Aorta (tissue), 5 donors: ENCODE measurements at places on chromosomes 12 and 14. TPM values are rescaled to one million over a fixed set of nuclear protein-coding genes. Genes with fewer than 3 reads are reported as not detected.

Gene GPR162
- 16.6 TPM for total RNA-seq

Gene SYNE3
- 39.1 TPM for total RNA-seq

Gene SERPINA10
- not detected for total RNA-seq

Gene SIX1
- 10.6 TPM for total RNA-seq

Gene CCDC175
- total RNA-seq, result 1.1 TPM

Gene PPP1R1A
- total RNA-seq, result 13.6 TPM

Gene SPTB
- total RNA-seq, result 5.4 TPM

Gene MYO1A
- 0.58 TPM for total RNA-seq

Gene ADAM20
- 3.8 TPM for total RNA-seq

Gene ASB2
- 53.3 TPM for total RNA-seq

Gene HOXC12
- not detected for total RNA-seq

- no peak for DNase-seq
Observed at GRCh38 chr14:85528897-85529631, 880 bp upstream of the FLRT2 start.

GRCh38 chr12:113899561-113900471 lies 66.3 kb downstream of the RBM19 start:
- DNase-seq, result no peak

GRCh38 chr12:11865824-11866223 lies 204.9 kb upstream of the BCL2L14 start:
- DNase-seq, result no peak

GRCh38 chr12:57864442-57865083 lies 18.0 kb upstream of the CTDSP2 start:
- no peak for DNase-seq

DNA sequence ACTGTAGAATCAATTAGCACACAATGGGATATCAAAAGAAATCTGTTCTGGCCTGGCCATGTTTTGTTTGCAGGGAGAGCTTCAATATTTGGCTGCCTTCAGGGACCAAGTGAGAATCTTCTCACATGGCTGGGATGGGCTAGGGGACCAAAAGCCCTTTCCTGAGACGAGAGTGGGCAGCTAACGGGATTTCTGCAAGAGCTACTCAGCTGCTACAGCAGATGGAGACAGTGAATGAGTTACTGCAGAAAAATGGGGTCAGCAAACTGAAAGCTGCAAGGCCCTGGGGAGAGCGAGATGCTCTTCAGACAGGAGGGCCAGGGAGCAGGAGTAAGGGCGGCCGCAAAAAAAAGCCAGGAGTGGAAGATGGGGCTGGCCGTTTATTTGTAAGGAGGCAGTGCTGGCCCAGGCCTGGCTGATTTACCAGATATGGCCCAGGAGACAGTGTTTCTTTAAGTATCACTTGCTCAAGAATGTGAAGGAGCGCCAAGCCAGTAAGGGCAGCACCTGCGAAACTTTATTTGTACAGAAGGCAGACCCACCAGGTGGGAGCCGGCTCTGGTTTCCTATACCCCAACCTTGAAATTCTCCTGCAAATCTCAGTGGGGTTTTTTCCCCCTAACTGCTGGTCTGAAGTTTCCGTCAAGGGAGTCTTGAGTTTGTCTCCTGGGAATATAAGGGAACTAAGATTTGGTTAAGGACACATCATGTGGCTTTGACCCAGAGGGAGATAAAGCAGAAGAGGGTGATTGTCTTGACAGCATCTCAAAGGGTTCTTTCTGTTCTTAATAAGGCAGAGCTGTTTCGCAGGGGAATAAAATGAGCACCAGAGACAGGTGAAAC lies 57.8 kb downstream of the SSH1 start:
- DNase-seq, result no peak

DNA sequence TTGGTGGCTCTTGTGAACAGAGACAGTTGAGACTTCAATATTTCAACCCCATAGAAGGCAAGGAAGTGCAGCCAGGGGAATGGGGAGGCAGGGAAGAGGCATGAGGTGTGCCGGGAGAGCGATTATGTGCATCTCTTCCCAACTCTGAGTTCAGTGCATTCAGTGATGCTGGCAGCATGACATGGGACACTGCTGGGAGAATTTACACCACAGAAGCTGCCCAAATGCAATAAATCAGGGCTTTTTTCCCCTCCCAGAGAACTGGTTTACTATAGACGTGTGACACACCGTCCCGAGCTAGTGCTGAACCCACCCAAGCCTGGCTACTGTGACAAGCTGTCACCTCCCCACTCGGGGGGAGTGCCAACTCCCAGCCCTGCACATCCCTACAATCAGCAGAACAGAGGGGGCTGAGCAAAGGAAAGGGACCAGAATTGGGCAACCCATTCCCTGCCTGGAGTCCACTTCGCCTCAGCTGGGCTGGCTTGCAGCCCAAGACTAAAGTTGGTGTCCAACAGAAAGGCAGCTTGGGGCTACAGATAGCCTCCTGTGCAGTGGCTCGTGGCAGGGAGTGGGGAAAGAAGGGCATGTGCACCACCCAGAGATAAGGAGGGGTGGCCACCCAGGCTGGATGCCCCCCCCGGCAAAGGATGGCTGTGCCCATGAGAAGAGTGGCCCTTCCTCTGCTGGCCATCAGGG lies 16.7 kb downstream of the AHSA1 start:
- DNase-seq, result no peak

DNA sequence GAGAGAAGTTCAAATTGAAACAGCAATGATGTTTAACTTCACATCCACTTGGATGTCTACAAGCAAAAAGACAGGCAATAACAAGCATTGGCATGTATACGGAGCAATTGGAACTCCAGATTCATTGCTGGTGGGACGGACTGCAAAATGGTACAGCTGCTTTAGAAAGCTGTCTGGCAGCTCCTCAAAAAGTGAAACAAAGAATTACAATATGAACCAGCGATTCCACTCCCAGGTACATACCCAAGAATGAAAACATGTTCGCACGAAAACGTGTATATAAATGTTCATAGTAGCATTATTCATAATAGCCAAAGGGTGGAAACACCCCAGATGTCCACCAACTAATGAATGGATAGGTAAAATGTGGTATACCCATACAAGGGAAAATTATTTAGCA lies 125.7 kb downstream of the HMGA2 start:
- DNase-seq, result no peak

DNA sequence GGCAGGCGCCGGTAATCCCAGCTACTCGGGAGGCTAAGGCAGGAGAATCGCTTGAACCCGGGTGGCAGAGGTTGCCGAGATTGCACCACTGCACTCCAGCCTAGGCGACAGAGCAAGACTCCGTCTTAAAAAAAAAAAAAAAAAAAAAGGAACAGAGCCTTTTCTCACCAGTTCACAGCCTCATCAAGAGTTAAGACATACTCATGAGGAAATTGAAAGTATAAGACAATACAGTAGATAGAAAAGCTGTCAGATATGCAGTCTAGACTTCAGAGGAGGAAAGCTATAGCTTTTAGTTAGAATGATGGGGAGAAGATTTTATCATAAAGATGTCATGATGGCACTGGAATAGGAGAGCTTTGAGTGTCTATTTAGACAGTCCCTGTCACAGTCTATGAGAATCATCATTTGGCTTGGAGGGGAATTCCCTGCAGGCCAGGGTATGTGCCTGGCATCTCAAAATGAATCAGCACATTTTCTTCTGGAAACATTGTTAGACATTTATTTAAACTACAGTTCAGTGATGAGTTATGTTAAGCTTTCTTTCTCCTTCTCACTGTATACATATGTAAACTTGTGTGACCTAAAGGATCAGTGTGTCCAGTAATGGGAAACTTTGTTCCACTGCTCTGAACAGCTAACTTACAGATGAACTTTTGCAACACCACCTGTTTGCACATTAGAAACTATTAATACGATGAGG lies 2.9 kb upstream of the RAB35 start:
- no peak for DNase-seq

- DNase-seq, result peak; percentile 49
Observed at GRCh38 chr12:109759595-109759994, 46.0 kb downstream of the FAM222A start.

DNA sequence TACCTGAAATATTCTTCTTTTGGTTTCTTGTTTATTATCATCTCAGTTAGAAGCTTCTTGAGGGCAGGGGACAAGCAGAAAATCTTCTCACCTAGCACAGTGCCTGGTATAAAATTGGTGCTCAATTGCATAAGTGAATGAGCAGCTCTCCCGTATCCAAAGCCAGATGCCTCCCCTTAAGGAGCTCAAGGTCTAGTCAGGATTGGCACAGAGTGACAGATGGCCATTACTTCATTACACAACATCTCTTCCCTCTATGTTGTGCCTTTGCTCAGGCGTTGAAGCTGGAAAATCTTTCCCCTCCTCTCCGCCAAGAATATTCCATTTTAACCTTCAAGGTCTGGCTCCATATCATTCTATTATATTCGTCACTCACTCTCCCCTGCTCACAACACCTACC lies 3.6 kb downstream of the SLC4A8 start:
- DNase-seq, result no peak

DNA sequence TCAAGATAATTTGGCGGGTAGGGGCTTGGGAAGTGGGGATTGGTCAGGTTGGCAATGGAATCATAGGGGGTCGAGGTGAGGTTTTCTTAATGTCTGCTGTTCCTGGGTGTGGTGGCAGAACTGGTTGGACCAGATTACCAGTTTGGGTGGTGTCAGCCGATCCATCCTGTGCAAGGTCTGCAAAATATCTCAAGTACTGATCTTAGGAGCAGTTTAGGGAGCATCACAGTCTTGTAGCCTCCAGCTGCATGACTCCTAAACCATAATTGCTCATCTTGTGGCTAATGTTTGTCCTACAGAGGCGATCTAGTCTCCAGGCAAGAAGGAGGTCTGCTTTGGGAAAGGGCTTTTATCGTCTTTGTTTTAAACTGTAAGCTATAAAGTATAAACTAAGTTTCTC lies 868.4 kb downstream of the DIO2 start:
- no peak for DNase-seq

DNA sequence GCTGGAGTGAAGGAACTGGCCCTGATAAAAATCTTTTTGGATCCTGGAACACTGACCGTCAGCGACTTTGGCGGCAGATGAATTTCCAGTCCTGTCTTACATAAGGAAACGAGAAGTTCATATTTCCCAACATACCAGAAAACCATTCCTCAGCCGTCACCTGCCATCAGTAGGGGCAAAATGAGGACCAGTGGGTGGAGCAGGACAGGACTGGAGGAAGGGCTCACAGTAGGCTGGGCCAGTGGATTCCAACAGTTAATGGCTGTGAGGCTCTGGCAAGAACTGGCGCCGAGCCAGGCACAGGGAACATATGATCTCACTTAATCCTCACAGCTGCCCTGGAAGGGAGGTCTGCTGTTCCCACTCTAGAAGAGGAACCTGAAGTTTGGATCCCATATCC lies 67.2 kb upstream of the FAM181A start:
- DNase-seq, result no peak

- DNase-seq, result no peak
Observed at GRCh38 chr12:86663173-86663572, 407.0 kb upstream of the MGAT4C start.

- no peak for DNase-seq
Observed at GRCh38 chr12:34021071-34021470, 1.2 kb upstream of the ALG10 start.

DNA sequence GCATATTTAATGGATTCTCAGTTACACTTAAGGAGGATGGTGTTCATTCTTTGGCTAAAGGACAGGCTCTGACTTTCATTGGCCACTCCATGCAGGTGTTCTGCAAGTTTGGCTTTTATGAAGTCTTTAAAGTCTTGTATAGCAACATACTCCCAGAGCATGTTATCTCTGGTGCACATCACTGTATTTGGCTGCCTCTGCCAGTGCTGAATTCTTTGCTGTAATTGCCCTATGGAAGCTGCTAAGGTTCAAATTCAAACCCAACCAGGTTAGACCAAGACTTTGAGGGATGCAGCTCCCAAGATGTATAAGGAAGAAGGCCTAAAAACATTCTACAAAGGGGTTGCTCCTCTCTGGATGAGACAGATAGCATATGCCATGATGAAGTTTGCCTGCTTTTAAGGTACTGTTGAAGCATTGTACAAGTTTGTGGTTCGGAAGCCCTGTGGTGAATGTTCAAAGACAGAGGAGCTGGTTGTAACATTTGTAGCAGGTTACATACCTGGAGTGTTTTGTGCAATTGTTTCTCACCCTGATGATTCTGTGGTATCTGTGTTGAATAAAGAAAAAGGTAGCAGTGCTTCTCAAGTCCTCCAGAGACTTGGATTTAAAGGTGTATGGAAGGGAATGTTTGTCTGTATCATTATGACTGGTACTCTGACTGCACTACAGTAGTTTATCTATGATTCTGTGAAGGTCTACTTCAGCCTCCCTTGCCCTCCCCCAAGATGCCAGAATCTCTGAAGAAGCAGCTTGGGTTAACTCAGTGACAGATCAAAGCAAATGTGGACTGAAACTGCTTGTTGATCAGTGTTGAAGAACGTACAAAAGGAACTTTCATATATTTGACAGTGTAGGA lies 19.4 kb downstream of the TMEM116 start:
- DNase-seq, result no peak

DNA sequence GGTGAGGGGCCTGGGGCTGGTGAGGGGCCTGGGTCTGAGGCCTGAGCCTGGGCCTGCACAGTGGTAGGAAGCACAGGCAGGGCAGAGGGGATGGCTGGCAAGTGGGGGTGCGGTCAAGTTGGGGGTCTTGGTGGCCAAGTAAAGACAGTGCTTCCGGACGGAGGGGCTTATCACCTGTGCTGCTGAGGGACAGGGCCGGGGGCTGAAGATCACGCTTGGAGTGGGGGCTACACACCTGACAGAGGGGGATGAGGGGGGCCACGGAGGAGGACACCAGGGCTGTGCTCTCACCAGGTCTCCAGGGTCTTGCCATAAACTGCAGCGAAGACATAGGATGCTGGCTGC lies 12.2 kb downstream of the TEDC1 start:
- peak; percentile 71 for DNase-seq

GRCh38 chr12:127389923-127390322 lies 877.0 kb upstream of the TMEM132C start:
- DNase-seq, result no peak

- no peak for DNase-seq
Observed at GRCh38 chr14:29035134-29035533, 268.5 kb downstream of the FOXG1 start.

DNA sequence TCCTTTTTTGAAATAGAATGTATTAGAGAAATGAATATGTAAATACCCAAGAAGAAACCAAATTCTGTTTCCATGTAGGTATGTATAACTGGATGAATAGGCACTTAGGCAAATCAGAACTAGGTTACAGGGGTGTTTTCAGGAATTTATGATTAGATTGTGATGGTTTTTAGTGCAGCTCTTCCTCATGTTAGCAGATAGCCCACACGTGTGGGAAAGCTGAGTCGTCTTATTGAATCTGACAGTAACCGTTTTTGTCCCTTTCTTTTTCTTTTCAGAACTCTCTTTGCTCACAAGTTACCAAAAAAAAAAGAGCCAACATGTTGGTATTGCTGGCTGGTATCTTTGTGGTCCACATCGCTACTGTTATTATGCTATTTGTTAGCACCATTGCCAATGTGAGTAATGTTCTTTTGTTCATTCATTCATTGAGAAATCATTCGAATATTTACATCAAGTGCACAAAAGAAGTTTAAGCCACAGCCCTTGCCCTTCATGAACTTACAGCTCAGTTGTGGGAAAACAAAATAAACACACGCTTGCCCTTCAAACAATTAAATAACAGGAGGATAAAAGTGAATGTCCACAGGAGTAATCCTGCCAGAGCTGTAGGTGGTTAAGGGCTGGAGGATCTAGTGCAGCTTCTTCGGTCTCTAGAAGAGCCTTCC lies 14.8 kb downstream of the EMP1 start:
- no peak for DNase-seq
